ENCODE measurements at places on chromosomes 1 and 21.

- DNase-seq: no peak
Observed at GRCh38 chr1:180633057-180634056, 1.5 kb downstream of the XPR1 start.

GRCh38 chr1:13543451-13544220 is 29.8 kb upstream of the LRRC38 start:
- DNase-seq: peak; percentile 79

- no peak for DNase-seq
Observed at GRCh38 chr1:37726751-37727585, 34.7 kb downstream of the CDCA8 start.

DNA sequence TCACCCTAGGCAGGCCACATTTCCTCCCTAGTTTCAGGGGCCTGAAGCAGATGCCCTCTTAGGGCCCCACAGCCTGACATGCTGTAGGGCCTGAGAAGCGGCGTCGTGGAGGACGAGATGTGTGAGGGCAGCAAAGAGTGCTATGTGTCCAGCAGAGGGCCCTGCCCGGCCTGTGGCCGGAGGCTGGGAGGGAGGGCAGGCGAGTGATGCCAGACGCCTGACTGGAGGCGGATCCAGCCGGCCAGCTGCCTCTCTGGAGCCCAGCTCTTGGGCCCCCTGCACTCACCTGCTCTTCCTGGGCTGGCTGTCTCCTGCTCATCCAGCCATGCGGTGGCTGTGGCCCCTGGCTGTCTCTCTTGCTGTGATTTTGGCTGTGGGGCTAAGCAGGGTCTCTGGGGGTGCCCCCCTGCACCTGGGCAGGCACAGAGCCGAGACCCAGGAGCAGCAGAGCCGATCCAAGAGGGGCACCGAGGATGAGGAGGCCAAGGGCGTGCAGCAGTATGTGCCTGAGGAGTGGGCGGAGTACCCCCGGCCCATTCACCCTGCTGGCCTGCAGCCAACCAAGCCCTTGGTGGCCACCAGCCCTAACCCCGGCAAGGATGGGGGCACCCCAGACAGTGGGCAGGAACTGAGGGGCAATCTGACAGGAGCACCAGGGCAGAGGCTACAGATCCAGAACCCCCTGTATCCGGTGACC is at the start of gene GPR37L1:
TSS of gene GPR37L1 (plus strand) at position 279 of the 697 bp plus-strand sequence. CDS start at position 326, 47 bp downstream.
- no peak for DNase-seq

DNA sequence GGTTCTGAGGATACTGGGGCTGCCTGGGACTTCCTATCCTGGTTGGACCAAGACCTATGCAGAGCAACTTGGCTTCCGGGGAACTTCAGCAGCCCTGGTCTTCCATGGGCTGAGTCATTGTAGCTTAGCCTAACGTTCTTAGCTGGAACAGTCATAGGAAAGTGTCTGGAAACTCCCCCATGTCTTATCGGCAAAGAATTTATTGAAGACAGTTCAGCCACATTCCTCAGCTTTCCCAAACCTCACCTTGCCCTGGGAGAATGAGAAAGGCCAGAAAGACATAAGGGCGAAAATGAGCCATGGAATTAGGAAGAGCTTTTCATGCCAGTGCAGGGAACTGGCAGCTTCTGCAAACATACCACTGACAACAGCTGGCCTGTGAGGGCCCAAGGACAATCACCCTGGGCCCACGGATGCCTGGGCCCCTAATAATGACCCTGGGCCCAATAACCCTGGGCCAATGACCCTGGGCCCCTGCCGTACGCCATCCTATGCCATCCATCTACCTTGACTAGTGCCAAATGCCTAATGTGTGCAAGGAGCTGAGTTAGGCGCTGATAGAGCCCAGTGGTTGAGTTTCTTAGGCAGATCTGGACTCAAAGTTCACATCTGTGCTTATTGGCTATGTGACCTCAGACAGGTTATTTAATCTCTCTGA is 114.4 kb upstream of the GADD45A start:
- DNase-seq: no peak

- DNase-seq: peak; percentile 76
Observed at GRCh38 chr1:116855773-116856201, 53.9 kb upstream of the PTGFRN start.

DNA sequence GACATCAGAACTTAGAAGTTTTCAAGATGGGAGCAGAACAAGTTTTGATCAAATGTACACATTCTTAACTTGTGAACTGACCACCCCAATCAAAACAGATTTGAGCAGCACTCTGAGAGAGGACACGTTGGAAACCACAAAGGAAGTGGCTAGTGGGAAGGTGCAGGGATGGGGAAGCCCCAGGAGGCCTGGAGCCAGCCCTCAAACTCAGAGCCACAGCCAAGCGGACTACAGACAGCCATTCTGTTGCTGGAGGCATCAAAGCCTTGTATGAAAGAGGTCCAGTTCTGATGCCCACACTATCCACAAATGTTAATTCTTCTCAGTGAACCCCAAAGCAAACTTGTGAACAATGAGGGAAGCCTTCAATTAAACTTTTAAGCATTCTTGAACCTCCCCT is 143.6 kb upstream of the RAB4A start:
- DNase-seq: no peak

DNA sequence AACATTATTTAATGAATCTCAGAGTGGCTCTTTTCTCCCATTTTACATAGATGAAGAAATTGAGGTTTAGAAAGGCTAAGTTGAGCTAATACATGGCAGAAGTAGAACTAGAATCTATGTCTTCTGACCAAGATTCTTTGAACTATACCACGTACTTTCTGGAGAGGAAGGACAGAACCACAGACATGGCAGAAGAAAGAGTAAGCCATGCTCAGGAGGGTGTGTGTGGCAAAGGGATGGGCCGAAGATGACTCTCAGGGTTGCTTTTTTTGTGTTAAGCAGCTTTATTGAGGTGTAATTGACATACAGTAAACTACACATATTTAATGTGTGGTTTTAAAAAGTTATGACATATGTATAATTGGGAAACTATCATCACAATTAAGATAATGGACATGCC is 69.5 kb downstream of the PEX14 start:
- no peak for DNase-seq

DNA sequence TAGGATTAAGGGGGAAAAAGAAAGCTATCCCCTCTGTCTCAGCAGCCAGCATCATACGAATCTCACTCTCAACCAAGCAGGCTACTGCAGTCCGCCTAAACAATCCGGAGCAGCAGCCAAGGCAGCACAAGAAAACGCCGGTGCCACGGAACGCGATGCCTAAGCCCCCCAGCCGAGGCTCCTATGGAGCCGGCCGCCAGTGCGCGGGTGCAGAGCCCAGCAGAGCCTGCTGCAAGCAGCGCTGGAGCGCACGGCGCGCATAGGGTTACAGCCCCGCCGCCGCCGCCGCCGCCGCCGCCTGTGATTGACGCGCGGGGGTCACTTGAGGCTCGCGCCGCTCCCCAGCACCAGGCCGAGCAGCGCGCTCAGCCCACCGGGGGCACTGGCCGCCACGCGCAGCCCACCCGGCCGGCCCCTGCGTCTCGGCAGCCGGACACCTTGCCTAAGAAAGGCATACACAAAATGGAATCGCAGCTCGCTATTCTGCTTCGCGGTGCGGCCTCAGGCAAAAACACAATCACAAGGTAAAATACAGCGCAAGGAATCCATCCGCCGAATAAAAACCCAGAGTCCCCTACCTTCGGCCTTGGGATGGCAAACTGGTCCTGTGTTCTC is 780 bp downstream of the HIVEP3 start:
- DNase-seq: peak; percentile 37

- no peak for DNase-seq
Observed at GRCh38 chr1:184941410-184941733, 32.9 kb downstream of the NIBAN1 start.

DNA sequence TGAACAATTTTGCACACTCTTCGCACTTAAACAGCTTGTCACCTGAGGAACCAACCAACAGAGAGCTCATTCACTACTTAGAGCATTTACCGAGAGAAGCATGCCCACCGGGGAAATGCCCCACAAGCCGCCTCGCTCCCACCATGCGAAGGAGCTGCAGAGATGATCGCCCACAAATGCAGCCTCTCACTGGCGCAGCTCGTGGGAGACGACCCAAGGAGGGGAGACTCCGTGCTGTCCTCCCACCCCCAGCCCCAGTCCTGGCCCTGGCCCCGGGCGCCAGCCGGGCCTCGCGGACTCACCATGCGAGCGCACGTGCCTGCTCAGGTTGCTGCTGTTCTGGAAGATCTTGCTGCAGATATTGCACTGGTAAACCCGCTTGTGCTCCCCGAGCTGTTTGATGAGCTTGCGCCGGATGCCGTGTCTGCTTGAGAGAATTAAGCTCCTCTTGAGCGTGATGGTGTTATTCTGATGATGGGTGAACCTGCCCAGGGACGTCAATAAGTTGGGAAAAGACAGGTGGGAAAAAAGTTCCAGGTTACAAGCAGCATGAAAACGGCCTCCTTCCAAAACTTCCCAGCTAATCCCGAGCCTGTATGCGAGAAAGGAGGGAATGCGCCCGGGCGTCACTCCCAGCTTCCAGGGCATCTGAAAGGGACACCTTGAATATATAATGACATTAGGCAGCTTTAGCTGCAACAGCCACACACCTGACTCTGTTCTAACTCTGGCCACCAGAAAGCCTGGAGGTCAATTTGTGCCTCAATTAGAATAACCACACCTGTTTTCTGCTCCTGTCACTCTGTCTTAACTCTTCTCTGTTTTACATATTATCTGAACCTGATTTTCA is 42.8 kb downstream of the PRDM15 start:
- DNase-seq: no peak

DNA sequence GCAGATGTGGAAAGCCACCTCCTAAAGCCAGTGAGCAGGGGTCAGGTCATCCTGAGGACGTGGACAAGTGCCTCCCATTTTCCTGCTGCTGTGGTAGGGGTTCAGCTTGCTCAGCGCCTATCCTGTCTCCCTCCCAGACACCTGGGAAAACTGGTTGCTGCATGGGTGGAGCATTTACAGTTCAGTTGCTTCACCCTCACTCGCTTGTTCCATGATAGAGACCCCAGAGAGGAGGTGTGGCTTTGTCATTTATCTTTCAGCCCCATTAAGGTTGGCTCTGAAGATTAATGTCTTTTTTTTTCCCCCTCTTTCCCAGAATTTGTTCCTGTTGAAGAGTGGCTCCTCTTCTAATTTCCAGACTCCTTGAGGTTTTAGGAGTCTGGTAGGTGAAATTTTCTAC is 9.2 kb downstream of the VANGL1 start:
- no peak for DNase-seq

DNA sequence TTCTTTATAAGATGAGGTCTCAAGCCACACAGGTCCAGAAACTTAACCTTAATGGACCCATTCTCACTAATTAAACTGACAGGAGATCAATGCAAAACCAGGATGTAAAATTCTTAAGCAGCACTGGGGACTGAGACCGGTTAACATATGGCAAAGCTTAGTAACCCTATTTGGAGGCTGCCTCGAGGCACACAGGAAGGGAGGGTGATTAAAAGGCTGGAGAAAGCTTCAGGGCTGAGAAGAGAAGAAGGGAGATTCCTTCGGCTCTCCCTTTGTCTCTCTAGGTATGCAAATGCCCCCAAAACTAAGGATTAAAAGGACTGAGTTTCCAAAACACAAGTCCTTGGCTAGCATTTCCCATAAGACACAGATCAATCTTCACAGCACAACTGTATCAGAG is 120.8 kb upstream of the DSCAM start:
- no peak for DNase-seq

DNA sequence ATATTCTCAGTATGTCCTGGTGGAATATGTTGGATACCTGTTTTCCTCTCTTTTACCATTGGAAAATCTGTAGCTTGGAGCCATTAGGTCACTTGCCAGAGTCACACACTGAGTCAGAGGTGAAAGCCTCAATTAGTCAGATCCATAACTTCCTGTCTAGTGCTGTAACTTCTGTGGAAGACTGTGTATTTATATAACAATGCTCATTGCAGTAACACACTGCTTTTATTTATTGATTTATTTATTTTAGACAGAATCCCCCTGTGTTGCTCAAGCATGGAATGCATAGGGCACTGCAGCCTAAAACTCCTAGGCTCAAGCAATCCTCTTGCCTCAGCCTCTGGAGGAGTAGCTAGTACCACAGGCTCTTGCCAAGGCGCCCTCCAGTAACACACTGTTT is 1.3 kb upstream of the DOCK7 start:
- DNase-seq: no peak

GRCh38 chr1:223756806-223757700 is 44.7 kb downstream of the CAPN2 start:
- no peak for DNase-seq

GRCh38 chr1:229431284-229432115 is 2.4 kb downstream of the ACTA1 start:
- no peak for DNase-seq

DNA sequence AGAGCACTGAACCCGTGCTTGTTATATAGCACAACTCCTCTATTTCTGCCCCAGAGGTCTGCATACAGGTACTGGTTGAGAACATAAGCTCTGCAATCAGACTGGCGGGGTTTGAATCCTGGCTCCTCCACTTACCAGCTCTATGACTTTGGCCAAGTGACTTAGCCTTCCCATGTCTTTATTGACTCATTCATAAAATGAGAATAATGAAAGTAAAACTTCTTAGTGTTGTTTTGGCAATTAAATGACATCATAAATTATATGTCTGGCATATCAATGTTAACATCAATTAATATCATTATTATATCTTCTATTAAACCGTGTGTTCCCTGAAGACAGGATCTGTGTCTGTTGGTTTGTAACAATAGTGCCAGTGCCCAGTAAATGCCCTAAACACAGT is 4.3 kb downstream of the INKA2 start:
- no peak for DNase-seq

GRCh38 chr1:29736582-29737188 is 500.4 kb downstream of the PTPRU start:
- peak; percentile 30 for DNase-seq

DNA sequence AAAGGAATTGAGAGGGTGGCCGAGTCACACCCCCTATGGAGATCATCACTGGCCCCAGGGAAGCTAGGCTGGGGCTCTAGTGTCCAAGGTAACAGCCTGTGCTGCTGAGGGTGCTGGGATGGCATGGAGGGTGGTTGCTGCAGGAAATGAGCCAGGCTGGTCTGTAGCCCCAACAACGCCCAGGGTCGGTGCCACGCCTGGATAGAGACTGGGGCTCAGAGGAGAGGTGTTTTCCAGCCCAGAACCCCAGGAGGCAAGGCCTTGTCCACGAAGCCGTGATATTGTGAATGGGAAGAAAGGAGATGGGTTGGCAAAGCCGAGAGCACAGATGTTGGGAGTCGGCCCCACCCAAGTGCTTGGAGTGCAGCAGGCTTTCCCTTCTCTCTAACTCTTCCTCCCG is 68.9 kb upstream of the ACTRT2 start:
- no peak for DNase-seq

DNA sequence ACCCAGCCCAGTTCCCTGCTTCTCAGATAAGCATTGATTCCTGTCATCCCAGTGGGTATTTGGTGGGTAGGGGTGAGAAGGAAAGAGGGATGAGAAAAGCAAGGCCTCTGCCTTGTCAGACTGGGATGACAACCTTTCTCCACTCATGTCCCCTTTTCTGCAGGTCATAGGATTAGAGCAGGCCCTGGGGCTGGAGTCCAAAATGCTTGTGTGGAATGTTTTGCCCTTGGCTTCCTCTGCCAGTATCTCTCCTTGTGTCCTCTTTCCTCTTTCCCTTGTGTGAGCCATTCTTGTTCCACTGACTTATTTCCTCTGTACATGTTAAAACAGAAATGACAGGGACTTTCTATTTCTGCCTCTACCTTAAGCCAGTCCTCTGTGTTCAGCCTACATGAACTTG is 4.1 kb downstream of the ATP2B4 start:
- DNase-seq: no peak
